Astrocyte of the spinal cord (primary cell): ENCODE measurements at places on chromosomes 7 and 10.
A peak's percentile ranks its signal among the peaks of the same experiment; 100 is the strongest.

DNA sequence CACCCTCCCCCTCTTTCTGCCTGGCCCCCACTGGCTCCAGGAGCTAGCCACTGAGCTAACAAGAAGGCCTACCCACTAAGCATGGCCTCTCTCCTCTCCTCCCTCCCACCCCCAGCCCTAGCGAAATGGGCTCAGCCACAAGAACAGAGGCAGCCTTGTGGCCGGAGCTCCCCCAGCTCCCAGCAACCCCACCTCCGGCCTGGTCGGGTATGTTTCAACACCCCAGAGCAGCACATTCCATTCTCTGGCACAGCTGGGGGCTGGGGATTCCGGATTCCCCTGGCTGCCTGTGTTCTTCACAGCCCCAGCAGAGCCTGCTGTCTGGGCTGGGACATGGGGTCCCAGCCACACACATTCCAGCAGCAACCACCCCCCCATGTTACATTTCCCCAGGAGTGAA is 9.0 kb downstream of the SFRP5 start:
- DNase-seq: peak; percentile 30

- no peak for DNase-seq
These were observed 2.4 kb upstream of the CCDC6 start for GRCh38 chr10:59908808-59909143.

DNA sequence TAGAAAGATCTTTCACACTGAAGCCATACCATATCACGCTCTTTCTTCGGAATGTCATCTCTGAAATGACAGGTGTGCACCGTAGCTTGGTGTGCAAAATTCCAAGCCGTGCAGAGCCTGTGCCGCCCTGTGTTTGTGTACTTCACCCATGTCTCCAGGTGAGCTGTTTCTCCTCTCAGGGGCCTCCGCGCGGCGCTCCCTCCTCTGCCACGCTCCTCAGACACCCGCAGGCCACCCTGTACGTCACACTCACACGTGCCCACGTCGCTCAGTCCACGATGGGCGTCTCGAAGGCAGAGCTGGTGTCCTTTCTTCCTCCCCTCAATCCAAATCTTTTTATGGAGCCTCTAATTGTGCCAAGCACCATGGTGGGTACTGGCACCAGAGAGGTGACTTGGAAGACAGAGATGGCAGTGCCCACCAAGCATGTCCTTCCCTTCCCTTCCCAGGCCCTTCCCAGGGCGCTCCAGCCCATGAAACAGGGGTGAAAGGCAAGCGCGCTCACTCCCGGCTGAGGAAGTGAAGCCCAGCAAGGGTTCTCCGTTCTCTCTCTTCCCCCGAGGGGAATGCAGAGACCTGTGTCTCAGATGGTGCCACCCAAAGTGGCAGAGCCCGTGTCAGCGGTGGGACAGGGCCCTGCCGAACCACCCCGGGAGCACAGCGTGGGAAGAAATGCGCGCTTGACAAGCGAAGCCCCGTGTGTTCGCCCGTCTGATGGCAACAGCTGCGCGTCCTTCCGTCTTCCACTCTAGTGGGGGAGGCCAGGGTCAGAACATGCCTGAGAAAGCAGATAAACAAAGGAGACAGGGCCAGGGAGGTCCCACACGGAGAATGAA is 292.5 kb upstream of the SHH start:
- DNase-seq: no peak

GRCh38 chr10:47081264-47081663 is 170.0 kb downstream of the PTPN20 start:
- no peak for DNase-seq

GRCh38 chr7:16592395-16592794 is 53.2 kb downstream of the ANKMY2 start:
- DNase-seq: no peak

DNA sequence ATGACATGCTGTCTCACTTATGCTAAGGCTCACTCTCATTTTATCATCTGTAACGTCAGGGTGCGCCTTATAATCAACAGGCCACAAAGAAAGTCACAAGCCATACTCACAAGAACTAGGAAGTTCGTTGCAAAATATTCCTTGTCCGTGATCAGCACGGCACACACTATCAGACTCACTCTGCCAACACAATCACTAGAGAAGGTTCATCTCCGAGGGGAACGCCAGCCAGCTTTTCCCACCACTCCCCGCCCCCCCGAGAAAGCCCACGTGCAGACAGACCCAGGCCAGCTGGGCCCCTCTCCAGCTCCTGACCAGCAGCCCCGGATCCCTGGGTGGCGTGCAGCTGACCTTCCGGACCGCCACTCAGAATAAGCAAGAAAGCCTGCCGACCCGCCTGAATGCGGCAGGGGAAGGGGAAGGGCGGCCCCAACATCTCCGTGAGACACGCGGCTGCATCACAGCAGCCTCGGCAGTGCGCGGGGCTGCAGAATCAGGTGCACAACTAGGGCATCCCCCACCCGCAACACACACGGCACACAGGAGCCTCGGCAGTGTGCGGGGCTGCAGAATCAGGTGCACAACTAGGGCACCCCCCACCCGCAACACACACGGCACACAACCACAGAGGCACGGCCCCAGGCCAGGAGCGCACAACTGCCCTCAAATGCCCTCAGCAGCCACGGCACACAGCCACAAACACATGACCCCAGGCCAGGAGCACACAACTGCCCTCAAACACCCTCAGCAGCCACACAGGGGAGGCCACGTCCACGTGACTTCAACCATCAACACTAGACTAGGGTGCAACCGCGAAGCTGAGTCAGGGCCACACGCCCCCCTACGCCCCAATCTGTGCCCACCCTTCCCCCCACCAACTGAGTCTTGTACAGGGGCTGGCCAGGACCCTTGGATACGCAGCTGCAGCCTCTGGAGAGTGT is 2.5 kb upstream of the GPR146 start:
- DNase-seq: no peak

DNA sequence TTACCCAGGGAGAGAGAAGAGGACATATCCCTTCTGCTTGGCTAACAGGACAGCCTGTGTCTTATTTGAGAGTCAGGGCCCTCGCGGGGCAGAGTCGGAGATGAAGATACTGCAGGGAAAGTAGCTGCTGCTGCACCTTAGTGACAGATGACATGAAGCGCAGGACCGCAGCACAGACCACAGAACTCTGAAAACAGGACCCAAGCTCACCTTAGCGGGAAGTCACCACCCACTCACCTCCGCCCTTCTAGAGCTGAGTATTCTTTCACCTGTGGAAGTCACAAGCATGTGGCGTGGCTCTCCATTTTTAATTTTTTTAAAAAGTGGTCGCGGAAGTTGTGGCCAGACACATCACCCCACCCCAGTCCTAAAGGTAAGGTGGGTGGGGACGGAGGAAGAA is 191.4 kb downstream of the FAM107B start:
- DNase-seq: no peak

GRCh38 chr10:65861249-65861648 is 1064.6 kb upstream of the LRRTM3 start:
- DNase-seq: peak; percentile 22

GRCh38 chr10:17217631-17218232 is 10.3 kb upstream of the VIM start:
- DNase-seq: peak; percentile 72

- no peak for DNase-seq
These were observed 132.6 kb downstream of the ELMO1 start for GRCh38 chr7:37315772-37316715.

GRCh38 chr7:17009933-17010332 is 128.2 kb upstream of the AGR3 start:
- DNase-seq: no peak

GRCh38 chr10:68163735-68164134 is 54.4 kb downstream of the MYPN start:
- no peak for DNase-seq
